Stimulated activated CD8-positive, alpha-beta memory T cell treated with anti-CD3 and anti-CD28 coated beads, Interleukin-15, amount 100 ng/mL, for 48 hours (primary cell): ENCODE measurements at places on chromosomes 7 and 10.

GRCh38 chr10:15796098-15796759 is 64.1 kb downstream of the MINDY3 start:
- DNase-seq = no peak

- no peak for DNase-seq
Observed at GRCh38 chr7:45129181-45129800, 17.8 kb upstream of the TBRG4 start.

- DNase-seq = no peak
Observed at GRCh38 chr7:33261585-33261984, 132.2 kb downstream of the BBS9 start.

DNA sequence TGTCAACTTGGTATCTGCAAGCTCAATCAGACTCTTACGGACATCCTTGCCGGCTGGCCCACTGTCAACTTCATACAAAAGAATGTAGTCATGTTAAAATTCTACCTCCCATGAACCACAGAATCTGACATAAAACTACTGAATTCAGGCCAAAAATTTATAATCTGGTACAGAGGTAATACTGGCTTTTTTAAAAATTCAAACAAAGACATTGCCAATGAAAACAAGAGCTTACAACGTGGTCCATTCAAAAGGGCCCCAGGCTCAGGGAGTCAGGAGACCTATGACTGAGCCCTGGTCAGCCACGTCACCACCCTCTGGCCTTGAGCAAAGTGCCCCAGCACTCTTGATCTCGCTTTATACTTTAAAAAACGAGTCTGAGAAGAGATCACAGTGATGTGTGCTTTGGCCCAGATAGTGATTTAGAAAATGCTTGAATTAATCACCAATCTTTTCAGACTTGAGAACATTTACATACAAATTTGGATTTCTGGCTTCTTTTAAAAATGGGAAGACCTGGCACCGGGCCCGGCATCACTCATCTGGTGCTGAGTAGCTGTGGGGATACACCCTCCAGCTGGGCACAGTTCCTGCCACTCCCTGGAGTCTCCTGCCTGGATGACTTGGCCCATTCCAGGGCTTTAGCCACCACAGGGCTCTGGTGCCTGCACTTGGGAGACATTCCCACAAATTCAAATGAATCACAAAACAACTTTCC is 94.1 kb downstream of the PIP4K2A start:
- no peak for DNase-seq

GRCh38 chr7:100077205-100077604 is 4.3 kb downstream of the ZNF3 start:
- no peak for DNase-seq
